ENCODE measurements at places on chromosomes 5 and 9.

- no peak for DNase-seq
Observed at GRCh38 chr9:126752881-126753670, 51.8 kb upstream of the ZBTB43 start.

GRCh38 chr5:151598984-151599383 is 7.9 kb upstream of the FAT2 start:
- no peak for DNase-seq

DNA sequence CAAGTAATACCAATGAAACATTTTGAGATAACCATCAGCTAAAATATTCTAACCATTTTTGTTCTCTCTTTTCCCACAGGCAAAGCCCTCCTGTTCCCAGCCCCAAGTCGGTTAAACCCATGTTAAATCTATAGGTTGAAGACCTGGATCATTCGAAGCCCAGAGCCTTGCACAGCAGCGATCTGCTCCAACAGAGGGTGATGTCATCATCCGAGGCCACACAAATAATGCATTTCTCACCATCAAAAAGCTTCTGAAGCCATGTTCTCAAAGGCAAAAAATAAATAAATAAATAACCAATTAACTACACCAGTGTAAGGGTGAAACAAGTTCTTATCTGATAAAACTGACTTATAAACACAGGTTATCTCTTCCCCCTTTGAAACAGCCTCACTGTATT is 169.2 kb downstream of the ENTREP1 start:
- no peak for DNase-seq

GRCh38 chr9:136676297-136676794 is 10.9 kb downstream of the AGPAT2 start:
- DNase-seq = no peak

GRCh38 chr5:38766151-38766550 is 79.7 kb upstream of the OSMR start:
- DNase-seq = no peak

All from stimulated activated CD8-positive, alpha-beta memory T cell treated with anti-CD3 and anti-CD28 coated beads, Interleukin-7, amount 100 ng/mL, for 48 hours (primary cell).